ENCODE measurements at places on chromosomes 16 and 17.

DNA sequence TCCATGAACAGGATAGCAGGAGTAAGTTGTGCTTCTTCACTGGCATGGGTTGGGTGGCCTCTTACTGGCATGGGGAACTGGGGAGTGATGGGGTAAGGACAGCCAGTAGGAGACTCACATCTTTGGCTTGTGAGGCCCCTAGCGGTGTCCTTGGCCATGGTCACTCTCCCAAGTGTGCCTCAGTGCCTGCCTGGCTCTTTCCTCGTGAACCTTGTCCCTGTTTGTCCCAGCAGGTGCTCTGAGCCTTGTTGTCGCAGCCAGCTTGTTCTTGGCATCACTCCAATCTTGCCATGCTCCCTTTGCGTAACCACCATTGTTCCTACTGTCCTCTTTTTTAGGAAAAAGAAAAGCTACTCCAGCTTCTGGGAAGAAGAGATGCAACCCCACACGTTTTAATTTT lies 53.6 kb upstream of the SDK2 start:
- no peak for DNase-seq

- DNase-seq = no peak
Measured at GRCh38 chr17:76793775-76794174, 55.9 kb downstream of the MFSD11 start.

- DNase-seq = no peak
Measured at GRCh38 chr17:56521414-56522141, 71.9 kb upstream of the NOG start.

DNA sequence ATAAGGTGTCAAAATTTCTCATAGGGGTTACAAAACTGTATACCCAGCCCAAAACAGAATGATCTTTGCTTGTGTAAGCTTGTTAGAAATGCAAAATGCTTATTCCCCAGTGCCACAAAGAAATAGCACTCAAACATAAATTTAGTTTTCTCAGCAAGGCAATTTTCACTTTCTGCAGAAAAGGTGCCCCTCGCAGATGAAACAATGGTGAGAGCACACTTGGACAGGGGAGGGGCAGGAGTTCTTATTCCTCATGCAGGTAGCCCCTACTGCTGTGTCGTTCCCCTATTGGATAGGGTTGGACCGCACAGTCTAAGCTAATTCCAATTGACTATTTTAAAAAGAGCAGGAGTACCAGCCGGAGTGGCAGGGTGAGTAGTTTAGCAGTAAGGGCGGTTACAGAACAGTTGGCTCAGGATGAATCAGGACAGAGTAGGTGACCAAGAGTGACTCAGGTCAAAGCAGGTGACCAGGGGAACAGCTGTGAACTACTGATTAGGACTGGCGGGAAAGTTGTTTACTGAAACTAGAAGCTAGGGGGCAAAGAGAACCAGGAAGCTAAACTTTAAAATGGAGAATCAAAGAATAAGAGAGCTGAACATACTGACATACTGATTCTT lies 5.5 kb upstream of the LDHD start:
- DNase-seq = no peak

DNA sequence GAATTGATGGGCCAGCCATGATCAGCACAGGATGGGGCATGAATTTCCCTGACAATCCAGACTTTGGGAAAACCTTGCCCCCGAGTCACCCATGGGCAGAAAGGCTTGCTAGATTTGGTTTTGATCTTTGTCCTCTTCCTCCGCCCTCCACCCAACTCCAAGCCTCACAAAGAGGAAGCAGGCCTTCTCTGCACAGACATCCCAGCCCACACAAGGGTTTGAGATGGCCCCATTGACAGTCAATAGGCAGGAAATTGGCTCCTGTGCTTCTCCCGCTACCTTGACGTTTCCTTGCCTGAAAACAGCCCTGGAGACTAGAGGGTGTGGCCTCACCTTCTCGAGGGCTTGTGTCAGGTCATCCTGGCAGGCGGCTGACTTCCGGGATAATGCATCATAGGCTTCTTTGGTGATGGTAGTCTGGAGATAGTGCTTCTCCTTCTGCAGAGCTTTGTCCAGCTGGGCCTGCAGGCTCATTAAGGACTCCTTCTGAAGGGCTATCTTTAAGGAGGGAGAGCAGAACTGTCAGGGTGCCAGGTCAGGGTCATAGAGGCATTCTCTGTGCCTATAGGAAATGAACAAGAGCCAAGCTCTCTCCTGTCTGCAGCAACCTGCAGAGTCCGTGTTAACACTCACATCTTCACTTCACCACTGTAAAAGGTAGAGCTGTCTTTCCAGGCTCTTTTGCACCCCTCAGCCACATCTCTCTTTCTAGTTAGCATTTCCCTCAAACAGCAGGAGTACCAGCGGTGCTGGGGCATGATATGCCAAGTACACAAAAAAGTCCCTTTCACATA lies 32.2 kb downstream of the DHX38 start:
- no peak for DNase-seq

DNA sequence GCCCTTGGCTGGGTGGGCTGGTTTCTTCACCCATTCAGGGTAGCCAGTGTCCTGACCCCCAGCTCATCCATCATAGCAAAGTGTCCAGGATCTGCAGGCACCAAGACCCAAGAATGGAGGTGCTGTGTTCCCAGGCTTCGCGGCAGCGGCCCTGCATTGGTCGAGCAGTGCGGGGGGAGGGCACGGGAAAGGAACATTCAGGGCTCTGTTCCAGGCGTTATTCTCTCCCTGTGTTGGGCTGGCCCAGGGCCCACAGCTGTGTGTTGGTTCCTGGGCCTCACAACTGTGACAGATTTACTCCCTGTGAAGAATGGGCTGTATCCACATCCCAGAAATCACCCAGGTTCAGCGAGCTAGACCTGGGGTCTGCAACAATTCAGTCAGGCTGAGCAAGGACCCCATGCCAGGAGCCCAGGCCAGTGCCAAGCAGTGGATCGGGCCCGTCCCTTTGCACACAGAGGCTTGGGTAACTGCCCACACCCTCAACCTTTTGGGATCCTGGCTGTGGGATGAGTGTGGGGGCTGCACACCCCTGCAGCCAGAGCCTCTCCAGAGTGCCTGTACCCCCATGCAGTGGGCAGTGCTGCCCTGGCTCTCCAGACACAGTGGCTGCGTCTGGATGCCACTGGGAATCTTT lies 10.0 kb downstream of the GPT2 start:
- no peak for DNase-seq

Measured in NCI-H187 treated with DMSO at 0.1 percent for 48 hours (cell line).